Neural progenitor cell (in vitro differentiated cells): ENCODE measurements at places on chromosomes 1 and 21.

- no peak for DNase-seq
Observed at GRCh38 chr1:182685215-182685614, 828 bp upstream of the RGS8 start.

GRCh38 chr1:2294033-2294724 lies 66.1 kb downstream of the SKI start:
- DNase-seq = no peak

DNA sequence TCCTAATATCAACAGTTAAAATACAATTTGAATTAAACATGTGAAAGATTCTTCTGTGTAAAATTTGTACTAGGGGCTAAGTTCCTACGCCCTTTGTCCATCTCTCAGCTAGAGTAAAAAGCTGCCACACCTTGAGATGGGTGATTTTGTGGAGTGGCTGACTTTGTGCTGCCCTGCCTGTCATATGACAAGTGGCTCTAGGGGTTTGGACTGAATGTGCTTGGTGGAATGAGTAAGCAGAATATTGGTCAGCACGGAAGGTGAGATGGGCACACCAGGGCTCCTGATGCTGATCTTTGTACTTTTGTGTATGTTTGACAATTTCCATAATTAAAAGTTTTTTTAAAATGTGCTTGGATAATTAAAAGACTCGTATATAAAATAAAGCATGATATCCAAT lies 133.6 kb upstream of the SLC45A1 start:
- no peak for DNase-seq

DNA sequence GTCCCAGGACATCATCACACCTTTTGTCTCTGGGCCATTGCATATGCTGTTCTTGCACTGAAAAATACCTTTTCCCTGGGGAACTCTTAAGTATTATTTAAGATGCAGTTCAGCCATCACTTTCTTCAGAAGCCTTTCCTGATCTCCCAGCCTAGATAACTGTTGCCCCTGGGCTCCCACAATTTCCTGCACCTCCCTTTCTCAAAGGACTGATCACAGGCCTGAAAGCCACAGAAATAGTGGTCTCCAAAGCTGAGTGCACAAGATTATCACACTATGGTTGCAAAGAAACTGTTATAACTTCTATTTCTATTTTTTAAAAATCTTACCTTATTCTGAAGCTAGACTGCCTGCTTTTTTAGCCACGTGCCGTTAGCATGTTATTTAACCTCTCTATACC lies 2.8 kb upstream of the ZSCAN20 start:
- DNase-seq = no peak

DNA sequence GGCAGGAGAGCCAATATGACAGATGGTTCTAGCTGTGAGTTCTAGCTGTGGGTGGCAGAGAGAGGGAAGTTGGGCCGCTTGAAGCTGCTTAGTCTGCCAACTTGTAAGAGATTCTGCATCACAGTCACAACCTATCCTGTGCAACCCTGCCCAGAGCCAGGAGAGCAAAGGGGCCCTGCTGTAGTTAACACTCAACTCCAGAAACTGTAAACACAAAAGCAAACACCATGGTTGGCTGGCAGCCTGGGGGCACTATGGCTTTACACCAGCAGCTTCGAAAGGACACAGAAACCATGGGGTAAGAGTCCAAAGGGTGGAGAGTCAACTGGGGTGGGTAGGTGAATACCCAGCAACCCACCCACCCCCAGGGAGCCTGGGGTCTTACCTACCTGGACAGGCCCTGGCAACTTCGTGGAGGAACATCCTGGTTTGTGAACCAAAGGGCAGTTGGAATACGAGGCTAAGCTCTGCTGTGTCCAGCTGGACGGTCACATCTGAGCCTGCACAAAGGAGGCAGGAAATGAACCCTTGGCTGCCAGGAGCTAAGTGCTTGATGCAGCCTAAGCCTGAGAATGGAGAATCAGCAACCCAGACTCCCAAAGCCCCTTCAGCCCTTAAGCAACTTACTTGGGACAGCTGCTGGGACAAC lies 6.4 kb downstream of the INPP5B start:
- DNase-seq = no peak

DNA sequence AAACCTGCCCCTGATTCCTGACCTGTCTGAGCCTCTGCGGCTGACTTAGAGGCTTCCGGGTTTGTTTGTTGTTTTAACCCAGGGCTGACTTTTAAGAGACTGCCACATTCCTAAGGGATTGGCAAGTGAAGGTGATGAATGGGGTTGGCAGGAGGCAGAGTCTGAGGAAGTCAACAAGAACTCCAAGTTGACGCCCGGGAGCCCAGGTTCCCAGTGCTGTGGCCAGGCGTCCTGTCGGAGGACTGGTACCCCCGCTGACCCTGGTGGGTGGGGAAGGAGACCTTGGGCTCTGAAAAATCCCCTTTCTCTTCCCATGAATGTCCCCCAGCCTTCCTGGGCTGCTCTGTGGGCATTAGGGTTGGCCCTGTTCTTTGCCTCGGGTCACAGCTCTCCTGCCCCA lies 19.7 kb upstream of the EPS8L3 start:
- DNase-seq = peak; percentile 37

GRCh38 chr1:47192458-47193384 lies 2.9 kb upstream of the PDZK1IP1 start:
- peak; percentile 86 for DNase-seq

GRCh38 chr1:60813071-60813470 lies 269.3 kb upstream of the NFIA start:
- DNase-seq = peak; percentile 19

DNA sequence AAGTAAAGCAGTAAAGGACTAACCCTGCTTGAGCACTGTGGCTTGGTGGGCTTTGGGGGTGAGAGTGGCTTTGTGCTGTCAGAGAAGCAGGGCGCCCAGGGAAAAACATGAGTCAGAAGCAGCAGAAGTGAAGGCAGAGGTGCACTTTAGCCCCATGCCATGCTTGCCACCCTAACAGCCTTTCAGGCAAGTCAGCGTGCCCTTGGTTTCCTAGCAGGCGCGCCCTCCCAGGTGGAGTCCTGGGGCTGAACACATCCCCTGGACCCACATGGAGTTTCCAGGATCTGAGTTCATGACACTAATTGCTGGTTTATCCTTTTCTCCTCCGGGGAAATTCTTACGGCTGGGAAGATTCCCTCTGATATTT lies 106.6 kb downstream of the TLR5 start:
- no peak for DNase-seq

- no peak for DNase-seq
Observed at GRCh38 chr1:79929356-79929755, 922.8 kb upstream of the ADGRL4 start.

GRCh38 chr1:115755456-115756370 lies 12.8 kb downstream of the CASQ2 start:
- no peak for DNase-seq

DNA sequence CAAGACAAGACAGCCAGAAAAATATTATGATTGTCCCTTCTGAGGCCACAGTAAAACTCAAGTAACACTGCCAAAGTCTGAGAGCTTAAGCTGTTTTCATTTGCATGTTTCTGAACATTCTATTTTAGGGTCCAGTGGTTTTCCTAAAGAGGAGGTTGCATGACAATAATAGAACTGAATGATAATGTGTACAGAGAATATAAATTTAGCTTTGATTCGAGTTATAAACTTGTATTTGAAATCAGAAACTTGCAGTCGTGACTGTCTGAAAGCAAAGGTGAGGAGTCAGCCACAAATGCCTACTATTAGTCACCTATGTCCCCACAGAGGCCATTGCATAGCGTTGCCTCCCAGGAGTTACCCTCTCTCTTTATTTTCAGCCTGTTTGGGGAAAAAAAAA lies 363.1 kb upstream of the ADGRL2 start:
- DNase-seq = no peak

GRCh38 chr1:27876341-27877114 lies 4.2 kb downstream of the THEMIS2 start:
- no peak for DNase-seq

- DNase-seq = no peak
Observed at GRCh38 chr1:89516055-89516454, 8.6 kb upstream of the LRRC8B start.

DNA sequence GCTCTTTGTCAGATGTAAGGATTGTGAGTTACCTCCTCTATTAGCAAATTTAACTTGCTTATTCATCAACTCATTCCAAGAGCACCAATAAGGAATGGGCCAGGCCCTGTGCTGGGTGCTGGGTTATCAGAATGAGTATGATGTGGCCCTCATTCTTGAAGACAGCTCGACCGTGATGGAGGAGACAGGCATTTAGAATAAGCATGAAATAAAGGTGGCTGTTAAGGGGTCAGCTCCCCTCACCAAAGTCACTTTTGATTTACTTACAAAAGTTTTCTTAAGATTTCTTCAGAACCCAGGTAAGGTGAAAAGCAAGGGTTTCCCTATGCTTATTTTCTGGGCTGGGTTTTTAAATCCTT lies 15.3 kb upstream of the PADI1 start:
- no peak for DNase-seq

DNA sequence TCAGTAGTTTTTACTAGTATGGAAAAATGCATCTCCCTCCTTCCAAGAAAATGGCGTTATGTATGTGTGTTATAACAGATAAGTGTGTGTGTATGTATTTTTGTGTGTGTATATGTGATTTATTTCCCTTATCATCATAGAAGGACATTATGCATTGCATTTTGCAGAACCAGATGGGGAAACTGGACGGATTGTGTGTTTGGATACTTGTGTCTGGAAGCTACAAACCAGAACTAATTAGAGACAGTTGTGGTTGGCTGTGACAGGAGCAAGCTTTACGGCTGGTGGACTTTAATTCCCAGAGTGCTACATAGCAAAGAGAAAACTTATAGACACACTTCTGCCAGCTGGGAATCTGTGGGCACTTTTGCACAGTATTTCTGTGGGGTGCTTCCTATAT lies 162.5 kb downstream of the RWDD3 start:
- no peak for DNase-seq

- DNase-seq = no peak
Observed at GRCh38 chr1:111734856-111735255, 4.3 kb downstream of the INKA2 start.

DNA sequence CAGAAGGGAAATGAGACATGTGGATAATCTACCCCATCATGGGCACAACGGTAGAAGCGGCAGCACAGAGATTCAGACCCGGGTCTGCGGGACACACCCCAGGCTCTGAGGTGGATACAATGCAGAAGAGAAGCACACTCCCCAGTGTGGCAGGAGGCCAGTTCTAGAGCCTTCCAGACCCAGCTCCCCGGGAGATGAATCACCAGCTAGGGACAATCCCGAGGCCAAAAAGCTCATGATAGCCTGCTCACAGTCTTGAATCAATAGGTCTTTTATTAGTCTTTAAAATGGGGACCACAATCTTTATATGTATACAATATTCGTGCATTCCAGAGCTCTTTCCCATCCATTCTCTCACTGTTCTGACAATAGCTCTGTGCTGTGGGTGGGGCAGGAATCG lies 57.3 kb upstream of the DIRAS3 start:
- DNase-seq = no peak
